ENCODE measurements at places on chromosomes 11 and 22. TPM values are rescaled to one million over a fixed set of nuclear protein-coding genes. Genes with fewer than 3 reads are reported as not detected.

- no peak for DNase-seq
- H3K27ac ChIP-seq = no peak overlapping the region
- H3K4me1 ChIP-seq = no peaks in the 10 kb centered on the region
These were observed 11.0 kb downstream of the XRRA1 start for GRCh38 chr11:74937696-74938475.

DNA sequence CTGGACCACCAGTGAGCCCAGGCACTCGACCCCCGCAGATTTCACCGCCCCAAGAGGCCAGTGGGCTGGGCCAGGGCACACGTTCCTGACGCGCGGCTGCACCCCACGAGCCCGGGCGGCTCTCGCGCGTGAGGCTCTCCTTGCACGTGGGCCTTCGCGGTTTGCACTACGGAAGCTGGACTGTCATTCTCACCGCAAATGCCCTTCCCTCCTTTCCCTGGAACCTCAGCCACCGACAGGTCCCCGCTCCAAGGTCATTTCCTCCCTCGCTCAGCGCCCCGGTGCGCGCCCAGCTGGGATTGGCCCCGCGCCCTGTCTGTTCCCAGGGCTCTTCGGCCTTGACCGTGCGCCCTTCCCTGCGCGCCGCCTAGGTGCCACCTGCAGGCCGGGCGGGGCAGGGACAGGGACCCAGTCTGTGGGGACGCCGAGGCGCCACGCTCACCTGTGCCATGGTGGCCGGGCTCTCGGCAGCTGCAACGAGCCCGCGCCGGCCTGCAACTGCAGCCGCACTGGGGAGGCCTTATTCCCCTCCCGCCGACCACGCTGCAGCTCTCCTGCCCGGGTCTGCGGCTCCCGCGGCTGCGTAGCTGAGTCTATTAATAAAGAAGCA lies 2.1 kb upstream of the CPT1A start:
- no peaks in the 10 kb centered on the region for H3K36me3 ChIP-seq
- H3K4me1 ChIP-seq = no peaks in the 10 kb centered on the region
- DNase-seq = peak; percentile 88
- no peak overlapping the region for H3K4me3 ChIP-seq
- H3K27me3 ChIP-seq = no peaks in the 10 kb centered on the region

- H3K27ac ChIP-seq = no peak overlapping the region
- no peak for DNase-seq
- no peaks in the 10 kb centered on the region for H3K36me3 ChIP-seq
- H3K4me3 ChIP-seq = no peak overlapping the region
These were observed 107.2 kb downstream of the SWAP70 start for GRCh38 chr11:9771071-9771511.

FOSL1 gene
- total RNA-seq = 7.2 TPM

KDM4E gene
- total RNA-seq = not detected

PLEKHA7 gene
- total RNA-seq = 9.9 TPM
